NCI-H1092 (cell line): ENCODE measurements at places on chromosomes 7 and 10.

- DNase-seq, result no peak
Measured at GRCh38 chr7:70779321-70779720, 352.6 kb upstream of the GALNT17 start.

GRCh38 chr7:36161996-36162395 lies 8.9 kb downstream of the EEPD1 start:
- DNase-seq, result no peak

DNA sequence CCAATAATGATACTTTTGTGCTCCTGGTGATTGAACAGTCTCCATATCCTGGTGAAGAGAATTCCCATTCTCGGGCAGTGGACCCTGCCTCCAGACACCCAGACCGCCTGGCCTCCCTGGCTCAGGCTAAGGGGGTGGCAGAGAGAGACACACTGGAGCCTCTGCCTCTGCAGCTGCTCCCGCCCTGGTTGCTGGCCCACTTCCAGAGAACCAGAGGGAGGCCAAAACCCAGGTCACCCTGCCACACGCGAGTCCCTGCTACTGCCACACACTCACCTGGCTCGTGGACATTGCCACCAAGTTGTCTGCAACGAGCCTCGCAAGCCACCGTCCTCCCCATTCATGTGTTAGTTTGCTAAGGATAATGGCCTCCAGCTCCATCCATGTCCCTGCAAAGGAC lies 221.8 kb downstream of the HPSE2 start:
- DNase-seq, result no peak

GRCh38 chr7:91266689-91267090 lies 2.5 kb downstream of the FZD1 start:
- no peak for DNase-seq

DNA sequence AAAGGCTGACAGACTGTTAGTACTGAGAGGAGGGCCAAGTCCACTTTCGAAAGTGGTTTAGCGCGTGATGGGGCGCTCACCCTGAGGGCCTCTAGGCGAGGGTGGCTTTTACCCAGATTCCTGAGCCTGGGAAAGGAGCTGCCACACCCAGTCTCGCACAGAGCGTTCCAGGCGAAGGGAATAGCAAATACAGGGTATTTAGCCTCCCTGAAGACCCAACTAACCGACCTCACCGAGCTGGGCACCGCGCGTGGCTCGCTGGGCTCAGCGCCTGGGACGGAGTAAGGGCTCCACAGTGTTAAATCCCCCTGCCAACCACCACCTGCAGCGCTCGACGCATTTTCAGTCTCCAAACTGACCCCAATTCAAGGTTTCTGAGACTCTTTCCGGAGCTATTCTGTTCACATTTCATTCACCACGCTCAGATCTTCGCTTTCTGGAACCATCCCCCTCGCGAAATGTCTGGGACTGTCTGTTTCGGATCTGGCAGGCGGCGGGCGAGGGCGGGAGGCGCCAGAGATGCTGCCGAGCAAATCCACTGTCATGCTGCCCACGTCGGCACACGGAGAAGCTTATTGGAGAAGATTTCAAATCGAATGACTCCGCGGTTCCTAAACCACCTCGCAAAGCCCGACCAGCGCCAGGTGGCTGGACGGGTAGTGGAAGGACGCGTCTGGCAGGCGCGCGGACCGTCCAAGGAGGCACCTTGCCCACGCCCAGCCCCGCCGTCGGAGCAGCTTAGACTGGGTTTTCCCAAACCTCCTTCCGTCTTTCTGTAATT lies 1.4 kb upstream of the OSBPL3 start:
- DNase-seq, result peak; percentile 23

DNA sequence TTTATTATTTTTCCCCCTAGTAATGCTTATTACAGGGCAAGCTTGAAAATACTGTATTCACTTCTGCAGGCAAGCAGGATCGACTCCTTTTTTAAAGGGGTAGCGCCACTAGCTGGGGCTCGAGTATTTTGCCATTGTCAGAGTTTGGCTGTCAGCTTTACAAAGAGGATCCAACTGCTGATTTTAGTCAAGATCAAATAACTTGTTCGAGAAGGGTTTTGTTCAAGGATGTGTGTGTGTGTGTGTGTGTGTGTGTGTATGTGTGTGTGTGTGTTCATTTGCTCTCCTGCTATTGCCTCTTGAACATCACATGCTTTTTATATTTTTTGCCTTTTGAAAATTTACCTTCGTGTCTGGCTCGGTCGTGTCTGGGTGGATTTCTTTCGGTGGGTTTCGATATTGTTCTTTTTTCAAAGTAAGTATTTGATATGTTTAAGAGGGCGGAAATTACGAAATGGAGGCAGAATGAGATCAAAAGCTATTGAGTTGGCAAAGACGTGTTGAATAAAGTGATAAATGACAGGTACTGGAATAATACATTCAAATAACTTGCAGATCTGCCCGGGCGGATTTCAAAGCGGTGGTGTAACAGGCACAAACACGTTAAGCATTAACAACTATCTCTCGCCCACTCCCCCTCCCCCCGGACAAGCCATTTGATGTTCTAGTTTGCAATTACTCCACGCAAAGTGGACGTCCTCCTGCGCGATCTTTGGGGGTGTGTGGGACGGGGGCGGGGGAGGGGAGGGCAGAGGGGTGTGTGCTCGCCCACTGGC lies 1.1 kb downstream of the ARID5B start:
- no peak for DNase-seq

- DNase-seq, result no peak
Measured at GRCh38 chr7:138477081-138477578, 17.1 kb downstream of the TRIM24 start.

DNA sequence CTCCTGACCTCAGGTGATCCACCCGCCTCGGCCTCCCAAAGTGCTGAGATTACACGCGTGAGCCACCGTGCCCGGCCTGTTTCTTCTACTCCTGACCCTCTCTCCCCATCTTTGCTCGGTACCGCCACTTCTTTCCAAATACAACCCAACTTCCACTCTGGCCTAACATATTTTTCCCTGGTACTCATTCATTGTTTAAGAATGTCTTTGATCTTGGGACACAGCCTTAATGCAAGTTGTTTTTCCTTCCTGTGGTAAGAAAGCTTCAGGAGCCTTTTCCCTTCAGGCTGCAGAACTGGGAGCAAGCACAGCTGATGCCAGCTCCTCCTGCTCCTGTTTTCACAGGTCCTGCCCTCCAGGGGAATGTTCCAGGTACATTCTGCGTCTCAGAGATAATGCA lies 13.7 kb downstream of the CALML3 start:
- DNase-seq, result no peak

DNA sequence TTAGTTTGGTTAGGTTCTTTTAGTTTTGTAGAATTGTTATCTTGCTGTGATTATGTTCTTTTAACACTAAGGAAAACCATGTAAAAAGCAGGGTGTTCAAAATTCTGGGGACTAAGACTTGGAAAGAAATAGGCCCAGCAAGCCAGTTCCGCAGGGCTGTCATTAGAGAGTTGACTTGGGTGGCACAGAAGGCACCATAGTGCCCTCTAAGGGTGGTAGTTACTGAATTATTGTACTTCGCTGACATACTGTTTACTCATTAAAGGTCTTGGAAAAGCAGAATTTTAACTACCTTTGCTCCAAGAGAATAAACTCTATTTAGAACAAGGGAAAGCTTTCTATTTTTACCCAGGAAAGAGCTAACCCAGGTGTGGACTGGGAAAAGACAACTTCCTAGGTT lies 86.5 kb downstream of the OTUD1 start:
- no peak for DNase-seq

DNA sequence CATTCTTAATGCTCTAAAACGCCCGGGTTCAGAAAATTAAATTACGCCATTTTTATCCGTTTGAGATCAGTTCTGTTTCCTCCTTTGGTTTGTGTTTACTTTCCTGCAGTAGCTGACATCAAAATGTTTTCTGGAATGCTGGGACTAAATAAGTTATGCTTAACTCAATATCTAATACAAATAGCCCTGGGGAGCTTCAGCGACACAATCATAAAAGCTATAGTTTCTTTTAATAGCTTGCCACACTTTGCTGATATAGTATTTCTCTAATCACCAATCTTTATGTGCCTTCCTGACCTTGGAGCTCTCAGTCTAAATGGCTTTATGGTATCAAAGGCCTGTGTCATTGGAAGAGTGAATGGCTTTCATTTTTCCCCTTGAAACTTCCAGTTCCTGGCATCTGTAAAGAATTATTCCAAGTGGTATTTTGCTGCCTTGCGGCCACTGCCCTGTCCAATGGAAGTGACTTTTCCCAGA lies 202.7 kb downstream of the HDAC9 start:
- DNase-seq, result no peak

DNA sequence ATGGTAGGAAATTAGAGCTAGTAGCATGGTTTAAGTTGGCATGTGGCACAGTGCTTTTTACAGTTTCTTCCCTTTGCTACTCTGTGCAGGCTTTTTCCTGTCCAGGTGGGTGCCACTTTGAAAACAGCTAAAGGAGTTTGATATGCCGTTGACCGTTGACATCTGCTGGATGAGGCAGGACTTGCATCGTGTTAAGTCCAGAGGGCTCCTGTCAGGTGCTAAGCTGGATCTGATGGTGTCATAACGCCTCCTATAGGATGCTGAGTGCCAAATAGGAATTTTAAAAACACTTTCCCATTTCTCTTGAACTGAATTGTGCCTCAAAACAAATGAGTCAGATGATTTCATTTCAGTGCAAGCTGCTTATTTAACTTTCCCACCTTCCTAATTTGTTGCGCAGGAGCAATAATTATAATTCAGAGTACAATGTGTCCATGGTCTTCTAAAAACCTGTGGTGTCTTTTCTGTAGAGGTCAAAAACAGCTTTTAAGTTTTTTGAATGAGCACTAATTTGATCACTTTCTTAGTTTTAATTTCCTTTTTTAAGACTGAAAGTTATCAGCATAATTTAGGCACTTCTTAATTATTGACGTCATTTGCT lies 178.3 kb downstream of the CDCA7L start:
- DNase-seq, result peak; percentile 83

DNA sequence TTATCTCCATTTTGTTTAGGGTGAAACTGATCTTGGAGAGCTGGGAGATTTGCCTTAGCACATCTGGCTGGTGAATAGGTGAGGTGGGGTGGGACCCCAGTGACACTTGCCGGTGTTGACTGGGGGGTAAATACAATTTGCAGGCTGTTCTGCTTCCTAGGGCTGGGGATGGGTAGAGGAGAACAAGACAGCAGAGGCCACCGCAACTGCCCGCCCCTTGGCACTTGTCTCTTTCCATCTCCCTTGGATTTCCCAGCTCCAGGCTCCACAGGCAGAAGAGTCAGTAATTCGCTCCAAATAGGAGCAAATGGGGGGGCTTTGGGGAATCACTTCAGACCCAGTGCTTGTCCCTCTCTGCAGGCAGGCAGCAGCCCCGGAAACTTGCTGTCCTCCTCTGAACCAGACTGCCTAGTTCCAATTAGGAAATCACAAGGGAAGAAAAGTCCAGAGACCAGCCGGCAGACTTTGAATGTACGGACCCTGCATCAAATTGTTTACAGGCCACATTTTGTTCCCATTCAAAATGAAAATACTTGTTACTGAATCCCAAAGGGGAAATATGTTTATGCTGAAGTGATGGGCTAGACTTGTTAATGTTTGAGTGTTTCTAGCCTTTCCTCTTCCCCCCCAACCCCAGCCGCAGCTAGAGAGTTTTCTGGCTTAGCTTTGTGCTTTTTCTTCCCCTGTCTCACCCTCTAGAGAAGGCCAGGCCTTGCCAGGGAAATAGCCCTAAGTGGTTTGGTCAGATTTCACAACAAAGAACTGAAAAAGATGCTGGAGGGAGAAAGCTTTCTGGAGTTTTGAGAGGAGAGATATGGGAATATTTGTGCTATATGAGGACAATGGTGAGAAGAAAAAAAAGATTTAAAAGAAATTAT lies 10.0 kb upstream of the INPP5F start:
- DNase-seq, result no peak

DNA sequence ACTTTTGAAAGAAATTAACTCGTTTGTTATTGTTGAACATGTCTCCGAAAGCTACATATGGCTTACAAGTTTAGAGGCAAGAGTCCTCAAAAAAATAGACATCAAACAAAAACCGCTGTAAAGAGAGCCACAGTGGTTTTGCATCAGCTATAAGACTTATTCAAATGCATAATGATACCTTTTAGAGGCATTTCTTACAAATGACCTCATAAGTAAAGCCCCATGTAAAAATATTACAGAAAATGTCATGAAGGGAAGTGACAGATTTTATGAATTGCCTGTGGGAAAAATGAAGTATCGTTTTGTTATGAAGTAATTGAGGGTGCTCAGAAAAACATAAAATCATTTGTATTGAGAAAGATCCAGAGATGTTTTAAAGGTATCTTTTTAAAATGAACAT lies 598.0 kb downstream of the NXPH1 start:
- no peak for DNase-seq

DNA sequence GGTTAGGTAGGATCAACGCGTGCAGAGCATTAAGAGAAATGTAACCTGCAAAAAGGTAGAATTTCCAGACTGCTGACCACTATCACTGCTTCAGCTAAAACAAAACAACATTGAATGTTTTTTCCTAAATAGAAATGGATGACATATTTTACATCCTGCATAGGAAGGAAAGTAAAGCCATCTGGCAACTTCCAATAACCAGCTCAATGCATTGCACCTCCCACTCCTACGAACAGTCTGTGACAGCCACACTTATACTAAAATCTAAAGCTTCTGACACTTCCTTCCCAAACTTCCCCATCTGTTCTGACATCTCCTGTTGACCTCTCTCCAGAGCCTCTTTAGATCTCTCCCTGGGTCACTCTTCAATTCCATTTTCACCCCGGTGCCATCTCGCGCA lies 47.1 kb downstream of the NRCAM start:
- DNase-seq, result no peak

DNA sequence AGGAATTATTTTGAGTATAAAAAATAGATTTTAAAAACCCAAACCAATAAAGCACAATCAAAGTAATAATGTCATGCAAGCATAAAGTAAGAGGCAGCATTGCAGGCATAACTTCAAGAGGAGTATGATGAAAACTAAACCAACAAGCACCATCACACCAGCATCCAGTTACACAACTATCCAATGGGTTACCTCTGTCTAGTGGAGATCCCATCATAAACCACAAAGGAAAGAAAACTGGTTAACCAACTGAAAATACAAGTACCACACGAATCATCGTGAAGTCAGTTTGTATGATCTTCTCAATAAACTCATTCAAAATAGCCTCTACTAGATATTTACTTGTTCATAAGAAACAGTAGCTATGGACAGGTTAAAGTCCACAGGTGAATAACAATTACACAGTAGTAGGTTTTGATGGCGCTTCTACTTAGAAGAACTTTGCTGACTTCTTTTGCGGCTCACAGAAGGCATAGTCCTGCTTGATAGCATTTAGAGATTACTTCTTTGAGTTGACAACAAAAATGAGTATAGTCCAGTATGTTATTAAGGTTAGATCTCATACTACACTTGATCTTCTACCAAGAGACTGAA lies 116.6 kb downstream of the MICU1 start:
- no peak for DNase-seq

DNA sequence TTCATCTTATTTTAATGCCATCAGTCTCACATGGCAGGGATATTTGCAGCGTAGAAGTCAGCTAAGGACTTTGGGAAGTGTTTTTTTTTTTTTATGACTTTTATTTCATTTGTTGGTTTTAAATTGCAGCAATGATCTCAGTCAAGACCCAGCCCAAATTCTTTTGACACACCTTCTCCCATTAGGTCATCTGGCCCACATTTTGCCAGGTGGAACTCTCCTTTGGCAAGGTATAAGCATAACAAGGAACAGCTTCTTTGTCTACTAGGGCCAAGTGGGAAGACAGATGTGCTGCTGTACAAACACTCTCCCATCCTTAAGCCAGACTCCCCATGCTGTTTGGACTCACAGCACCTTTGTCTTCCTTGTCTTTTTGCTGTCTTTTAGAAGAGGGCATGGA lies 41.8 kb downstream of the PLEKHA8 start:
- DNase-seq, result no peak

GRCh38 chr10:115052728-115053127 lies 40.4 kb upstream of the ATRNL1 start:
- no peak for DNase-seq
